ENCODE measurements at places on chromosomes 7 and 10.
A peak's percentile ranks its signal among the peaks of the same experiment; 100 is the strongest.

- peak; percentile 34 for DNase-seq
Observed at GRCh38 chr7:42745357-42746059, 166.4 kb downstream of the C7orf25 start.

GRCh38 chr7:149715476-149715875, 57.9 kb downstream of the ZNF467 start:
- DNase-seq: no peak

GRCh38 chr10:49382826-49383225, 13.1 kb downstream of the DRGX start:
- DNase-seq: no peak

DNA sequence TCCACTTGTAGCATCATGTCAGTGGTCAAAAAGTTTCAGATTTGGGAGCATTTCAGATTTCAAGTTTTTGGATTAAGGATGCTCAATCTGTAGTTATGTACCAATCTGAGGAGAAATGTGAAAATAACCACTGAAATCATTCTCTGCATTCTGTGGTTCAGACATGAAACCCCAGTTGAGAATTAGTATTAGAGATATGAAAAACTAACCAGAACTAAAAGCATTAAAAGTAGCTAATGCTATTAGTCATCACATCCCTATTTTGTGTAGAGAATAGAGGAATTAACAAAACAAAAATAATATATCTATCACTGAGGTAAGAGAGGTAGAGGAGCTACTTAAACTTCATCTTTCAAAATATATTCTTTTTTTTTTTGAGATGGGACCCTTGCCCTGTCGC, 28.0 kb downstream of the MICU1 start:
- no peak for DNase-seq

GRCh38 chr7:28128608-28129007, 52.0 kb downstream of the JAZF1 start:
- DNase-seq: no peak

DNA sequence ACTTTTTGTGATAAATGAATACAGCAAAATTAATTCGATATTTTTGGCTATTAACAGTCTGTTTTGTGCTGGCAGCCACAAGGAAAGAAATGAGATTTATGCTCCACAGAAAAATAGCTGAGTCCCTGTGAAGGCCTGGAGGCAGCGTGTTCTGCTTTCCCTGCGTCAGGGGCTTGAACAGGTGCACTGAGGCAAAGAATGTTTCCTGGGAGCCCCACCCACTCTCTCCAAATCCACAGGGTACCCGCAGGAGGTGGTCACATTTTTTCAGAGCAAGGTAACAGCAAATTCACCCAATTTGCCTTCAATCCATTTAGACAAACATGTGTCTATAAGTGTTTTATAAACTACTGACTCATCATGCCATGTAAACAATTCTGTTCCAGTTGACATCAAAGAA, 308.1 kb downstream of the TCERG1L start:
- DNase-seq: no peak

DNA sequence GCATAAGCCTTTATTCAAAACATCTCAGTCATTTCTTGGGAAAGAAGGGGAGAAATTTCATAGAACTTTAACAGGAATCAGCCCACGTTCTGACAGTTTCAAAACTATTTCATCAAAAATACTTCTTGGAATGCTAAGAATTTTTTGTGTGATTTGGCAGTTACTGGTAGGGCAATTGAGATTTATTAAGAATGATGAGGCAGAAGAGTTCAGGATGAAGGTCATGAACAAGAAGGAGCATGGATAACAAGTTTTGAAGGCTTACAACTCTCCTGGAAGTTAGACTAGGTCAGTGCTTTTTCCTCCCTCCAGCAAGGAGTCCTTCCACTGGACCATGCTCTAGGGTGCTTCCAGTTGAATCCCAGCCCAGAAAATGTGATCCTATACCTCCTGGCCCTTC, 569.9 kb downstream of the ANKRD7 start:
- DNase-seq: no peak

DNA sequence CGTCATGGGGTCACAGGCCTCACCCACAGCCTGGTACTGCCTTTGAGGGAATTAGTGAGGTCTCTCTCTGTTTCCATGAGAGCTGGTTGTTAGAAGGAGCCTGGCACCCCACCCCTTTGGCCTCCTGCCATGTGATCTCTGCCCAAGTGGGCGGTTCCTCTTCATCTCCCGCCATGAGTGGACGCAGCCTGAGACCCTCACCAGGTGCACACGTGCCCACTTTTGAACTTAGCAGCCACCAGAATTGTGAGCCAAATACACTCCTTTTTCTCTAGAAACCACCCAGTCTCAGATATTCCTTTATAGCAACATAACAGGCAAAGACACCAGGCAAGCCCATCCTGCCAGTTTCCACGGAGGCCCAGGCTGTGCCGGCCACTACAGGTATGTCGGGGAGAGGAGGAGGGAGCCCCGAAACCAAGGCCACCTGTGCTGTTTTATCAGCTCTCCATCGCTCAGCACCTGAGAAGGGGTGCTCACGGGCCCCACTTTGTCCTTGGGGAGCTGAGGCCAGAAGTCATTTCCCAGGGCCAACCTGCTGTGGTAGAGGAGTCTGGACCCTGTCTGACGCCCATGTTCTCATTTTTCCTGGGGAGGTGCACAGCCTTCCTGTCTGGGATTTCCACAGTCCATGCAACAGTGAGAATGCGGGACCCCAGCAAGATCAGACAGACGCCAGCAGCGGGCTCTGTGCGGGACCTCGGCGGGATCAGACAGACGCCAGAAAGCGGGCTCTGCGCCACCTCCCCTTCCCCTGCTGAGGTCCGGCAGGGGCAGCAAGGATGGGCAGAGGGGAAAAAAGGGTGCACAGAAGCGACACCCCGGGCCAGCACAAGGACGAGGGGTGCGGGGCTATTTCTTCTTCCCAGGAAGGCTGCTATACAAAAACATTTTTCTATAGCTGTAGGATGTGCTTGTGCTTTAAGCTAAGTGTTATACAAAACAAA, 220.5 kb downstream of the ELFN1 start:
- DNase-seq: no peak

DNA sequence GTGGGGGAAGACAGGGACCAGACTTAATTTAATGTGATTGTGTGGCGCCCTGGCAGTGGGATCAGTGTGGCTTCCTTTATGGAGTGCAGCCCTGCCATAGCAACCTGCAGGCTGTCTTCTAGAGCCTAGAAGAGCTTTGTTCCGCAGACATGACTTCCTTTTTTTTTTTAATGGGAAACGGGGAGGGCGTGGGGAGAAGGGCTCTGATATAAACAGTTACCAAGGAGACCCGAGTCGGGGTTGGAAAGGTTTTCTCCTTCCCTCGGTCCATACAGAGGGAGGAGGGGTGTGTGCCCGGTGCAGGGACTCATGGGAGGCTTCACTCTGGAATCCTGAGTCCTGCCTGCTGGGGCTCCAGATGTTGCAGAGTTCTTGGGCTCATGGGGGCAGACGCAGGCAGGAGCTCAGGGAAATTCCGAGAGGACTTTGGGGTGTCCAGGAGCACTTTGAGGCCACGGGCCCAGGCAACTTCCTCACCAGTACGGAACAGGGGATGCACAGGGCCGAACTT, 26.9 kb downstream of the TMEM120A start:
- DNase-seq: no peak

DNA sequence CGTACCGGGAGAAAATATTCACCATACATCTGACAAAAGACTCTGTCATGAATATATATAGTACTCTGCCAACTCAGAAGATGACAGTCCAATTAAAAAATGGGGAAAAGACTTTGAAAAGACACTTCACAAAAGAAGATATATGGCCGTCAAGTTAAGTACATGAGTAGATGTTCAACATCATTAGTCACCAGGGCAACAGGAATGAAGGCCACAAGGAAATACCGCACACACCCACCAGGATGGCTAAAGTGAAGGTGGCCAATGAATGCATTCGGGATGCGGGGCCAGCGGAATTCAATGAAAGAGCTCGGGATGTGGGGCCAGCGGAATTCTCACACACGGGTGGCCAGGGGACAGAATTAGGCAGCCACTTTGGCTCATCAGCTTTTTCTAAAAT, 42.2 kb downstream of the MAD1L1 start:
- no peak for DNase-seq

DNA sequence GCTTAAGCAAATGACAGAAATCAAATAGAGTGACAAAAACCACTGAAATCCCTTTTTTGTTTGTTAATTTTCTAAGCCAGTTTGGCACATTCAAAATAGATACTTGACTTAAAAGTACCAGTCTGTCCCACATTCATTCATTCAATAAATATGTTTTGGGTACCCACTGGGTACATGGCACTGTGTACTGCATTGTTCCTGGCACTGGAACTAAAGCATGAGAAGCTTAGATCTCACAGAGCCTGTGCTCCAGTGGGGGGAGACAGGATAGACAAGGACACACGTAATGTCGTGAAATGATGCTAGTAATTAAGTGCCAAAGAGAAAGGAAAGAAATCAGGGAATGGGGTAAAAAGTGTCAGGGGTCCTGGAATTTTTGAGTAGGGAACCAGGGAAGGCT, 13.0 kb downstream of the MTURN start:
- DNase-seq: no peak

GRCh38 chr7:121440857-121441503, 44.9 kb upstream of the FAM3C start:
- DNase-seq: no peak

- no peak for DNase-seq
Observed at GRCh38 chr10:48450233-48450740, 143.8 kb downstream of the MAPK8 start.

GRCh38 chr10:27744802-27745731, 552 bp downstream of the MKX start:
- DNase-seq: peak; percentile 4

DNA sequence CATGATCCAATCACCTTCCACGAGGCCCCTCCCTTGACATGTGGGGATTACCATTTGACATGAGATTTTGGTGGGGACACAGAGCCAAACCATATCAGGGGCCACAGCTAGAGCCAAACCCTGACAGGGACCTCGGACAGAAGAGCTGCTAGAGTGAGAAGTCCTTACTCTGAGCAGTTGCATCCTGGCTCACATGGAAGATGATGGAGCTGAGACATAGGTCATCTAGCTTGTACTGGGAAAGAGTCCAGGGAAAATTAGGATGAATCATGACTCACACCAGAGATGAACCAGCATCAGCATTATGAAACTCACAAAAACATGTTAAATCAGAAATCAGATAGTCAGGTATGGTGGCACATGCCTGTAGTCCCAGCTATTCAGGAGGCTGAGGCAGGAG, 12.8 kb upstream of the FMC1 start:
- no peak for DNase-seq

- DNase-seq: peak; percentile 71
Observed at GRCh38 chr7:148699024-148699781, 500 bp downstream of the CUL1 start.

GRCh38 chr10:62616885-62617590, 187.5 kb upstream of the ADO start:
- no peak for DNase-seq

DNA sequence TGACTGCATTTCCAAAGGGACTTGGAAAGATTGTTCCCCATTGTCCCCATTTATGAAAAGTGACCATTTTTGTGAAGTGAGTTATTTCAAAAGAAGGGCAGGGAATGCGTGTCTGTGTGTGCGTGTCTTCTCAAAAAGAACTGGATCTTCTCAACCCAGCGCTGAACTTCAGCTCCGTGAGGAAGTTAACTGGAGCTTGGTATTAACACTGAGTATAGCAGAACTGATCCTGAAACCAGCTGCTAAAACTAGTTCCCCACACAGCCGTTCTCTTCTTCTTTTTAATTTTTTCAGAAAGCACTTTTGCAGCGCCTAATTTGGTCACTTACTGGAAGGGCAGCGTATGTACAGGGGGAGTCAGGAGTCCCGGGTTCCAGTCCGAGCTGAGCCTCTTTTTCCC, 45.8 kb upstream of the PLEKHA1 start:
- DNase-seq: no peak

GRCh38 chr10:110160522-110160921, 46.9 kb upstream of the MXI1 start:
- no peak for DNase-seq

DNA sequence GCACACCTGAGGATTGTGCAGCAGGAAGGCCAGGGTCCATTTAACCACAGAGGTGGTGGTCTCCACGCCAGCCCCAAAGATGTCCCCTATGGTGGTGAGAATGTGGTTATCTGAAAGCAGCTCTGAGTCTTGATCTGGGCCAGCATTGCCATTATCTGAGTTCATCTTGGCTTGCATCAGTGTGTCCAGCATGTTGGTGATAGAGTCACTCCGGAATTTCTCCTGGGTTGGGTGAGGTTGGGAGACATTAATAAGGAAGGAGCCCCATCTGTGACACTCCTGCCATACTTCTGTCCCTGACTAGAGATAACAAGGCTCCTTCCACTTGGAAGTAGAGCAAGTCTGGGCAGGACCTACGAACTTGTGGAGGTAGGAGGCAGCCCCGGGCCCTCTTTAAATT, 4.2 kb downstream of the CYP17A1 start:
- DNase-seq: no peak

- DNase-seq: no peak
Observed at GRCh38 chr7:55561690-55562089, 10.6 kb downstream of the VOPP1 start.

DNA sequence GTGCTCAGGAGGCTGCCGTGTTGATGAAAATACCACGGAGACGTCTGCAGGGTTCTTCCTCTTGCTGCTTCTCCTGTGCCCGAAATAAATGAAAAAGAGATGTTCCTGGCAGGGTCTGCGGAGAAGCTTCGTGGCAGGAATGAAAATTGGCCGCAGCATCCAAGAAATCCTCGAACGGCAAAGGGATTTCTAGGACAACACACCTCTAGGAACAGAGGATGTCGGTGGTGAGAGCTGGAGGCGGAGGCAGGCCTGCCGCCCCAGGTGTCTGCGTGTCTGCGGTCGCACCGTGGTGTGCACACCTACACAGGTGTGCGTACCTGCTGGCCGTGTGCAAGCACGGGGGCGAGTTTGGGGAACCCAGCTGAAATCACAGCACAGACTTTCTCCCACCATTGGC, 43.4 kb downstream of the TMEM130 start:
- DNase-seq: no peak

- DNase-seq: peak; percentile 64
Observed at GRCh38 chr10:35336084-35336831, at the start of gene CCNY. TSS of gene CCNY (plus strand) at chr10:35336509. CDS start at chr10:35337054, 545 bp downstream.

DNA sequence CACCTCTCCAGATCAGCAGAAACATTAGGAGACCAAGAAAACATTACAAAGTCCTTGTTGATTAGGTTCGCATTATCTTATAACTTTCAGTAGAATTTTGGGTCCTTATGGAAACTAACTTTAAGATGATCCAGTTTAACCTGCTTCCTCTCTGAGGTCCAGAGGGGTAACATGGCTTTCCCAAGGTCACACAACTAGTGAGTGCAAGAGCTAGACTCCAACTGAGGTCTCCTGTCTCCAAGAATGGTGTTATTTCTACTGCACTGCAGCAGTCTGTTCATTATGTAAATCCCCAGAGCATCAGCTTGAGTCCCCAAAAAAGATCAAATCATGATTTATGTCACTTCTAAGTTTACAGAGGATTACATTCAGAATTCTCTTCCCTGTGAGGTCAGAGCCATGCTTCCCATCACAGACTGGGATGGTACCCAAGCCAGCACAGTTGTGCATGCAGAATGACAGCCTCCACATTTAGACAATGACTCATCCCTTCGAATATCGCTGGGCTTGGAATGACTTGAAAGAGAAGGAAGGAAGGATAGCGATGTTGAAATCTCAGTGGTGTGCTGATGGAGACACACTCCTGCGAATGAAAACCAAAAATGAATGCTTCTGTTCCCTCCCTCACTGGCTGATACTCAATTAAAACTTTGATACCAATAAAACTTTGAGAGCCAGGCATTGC, 163.1 kb upstream of the PLXNA4 start:
- DNase-seq: no peak

All from stimulated activated CD4-positive, alpha-beta T cell treated with anti-CD3 and anti-CD28 coated beads, Interleukin-1b, Interleukin-23, amount 100 ng/mL, for 48 hours (primary cell).